ENCODE measurements at places on chromosomes 4 and X.
A peak's percentile ranks its signal among the peaks of the same experiment; 100 is the strongest.

GRCh38 chrX:45788941-45789348 is 588.3 kb upstream of the DIPK2B start:
- DNase-seq: peak; percentile 79

GRCh38 chr4:2416564-2417225 is 1.8 kb downstream of the ZFYVE28 start:
- DNase-seq: peak; percentile 85

DNA sequence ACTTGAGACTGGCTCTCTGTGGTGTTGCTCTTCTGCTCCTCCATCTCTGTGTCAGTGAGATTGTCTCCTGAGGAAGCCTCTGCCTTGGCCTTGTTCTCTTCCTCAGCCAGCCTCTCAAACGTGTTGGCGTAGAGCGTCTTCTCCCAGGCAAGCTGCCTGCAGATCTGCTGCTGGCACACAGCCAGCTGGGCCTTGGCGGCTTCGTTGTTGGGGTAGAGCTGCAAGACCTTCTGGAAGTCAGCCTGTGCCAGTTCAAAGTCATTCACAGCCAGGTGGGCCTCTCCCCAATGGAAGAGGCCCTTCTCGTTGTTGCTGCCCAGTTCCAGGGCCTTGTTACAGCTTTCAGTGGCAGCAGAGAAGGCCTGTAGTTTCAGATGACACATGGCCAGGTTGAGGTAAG is 159.1 kb downstream of the NDST3 start:
- DNase-seq: no peak

- peak; percentile 76 for DNase-seq
Observed at GRCh38 chr4:1176398-1177273, 4.3 kb upstream of the SPON2 start.

DNA sequence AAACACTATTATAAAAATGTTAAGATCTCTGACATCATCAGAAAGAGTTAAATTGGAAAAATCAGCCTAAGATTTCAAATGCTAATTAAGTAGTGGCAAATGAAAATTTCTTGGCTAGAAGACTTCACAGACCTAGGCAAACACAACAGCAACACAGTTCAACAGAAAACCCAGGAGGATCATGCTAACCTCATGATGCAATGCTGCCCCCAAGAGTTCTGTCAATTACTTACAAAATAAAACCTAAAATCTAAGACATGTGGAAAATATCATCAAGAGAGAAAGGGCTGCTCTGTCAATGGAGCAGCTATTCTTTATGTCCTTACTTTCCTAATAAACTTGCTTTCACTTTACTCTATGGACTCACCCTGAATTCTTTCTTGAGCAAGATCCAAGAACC is 21.0 kb downstream of the S100G start:
- no peak for DNase-seq
